Stimulated activated CD8-positive, alpha-beta memory T cell treated with anti-CD3 and anti-CD28 coated beads, Interleukin-7, amount 100 ng/mL, for 48 hours (primary cell): ENCODE measurements at places on chromosomes 2 and 18.

DNA sequence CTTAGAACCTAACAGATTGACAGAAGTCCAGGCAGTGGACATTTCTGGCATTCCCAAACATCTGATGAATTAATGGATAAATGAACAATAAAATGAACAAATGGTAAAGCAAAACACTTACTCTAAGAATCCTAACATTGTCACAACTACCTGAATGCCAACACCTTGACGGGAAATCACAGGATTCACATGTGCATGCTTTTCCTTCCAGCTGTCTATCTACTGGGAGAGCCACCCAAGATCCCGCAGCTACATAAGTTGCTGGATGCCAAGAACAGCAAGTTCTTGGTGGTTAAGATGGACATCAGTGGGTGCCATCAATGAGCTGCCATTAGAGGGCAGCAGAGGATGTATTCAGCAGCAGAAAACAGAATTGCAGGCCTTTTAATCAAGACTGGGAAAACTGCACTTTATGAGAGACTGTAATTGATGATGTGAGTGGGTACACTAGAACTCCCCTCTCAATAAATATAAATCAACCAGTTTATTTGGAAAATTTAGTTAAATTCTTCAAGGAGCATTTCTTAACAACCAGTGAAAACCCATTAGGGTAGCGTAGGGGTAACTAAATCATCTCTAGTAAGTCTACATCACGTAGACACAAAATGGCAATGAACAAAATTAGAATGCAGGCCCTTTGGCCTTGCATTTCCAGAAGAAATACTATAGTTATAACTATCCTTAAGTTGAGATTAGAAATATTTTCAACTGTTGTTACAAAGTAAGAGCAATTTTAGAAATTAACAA lies 45.6 kb downstream of the SESTD1 start:
- DNase-seq, result peak; percentile 5

- no peak for DNase-seq
Measured at GRCh38 chr2:58137221-58137620, 90.6 kb downstream of the VRK2 start.

- DNase-seq, result no peak
Measured at GRCh38 chr2:219644801-219645480, 17.5 kb downstream of the SLC4A3 start.

DNA sequence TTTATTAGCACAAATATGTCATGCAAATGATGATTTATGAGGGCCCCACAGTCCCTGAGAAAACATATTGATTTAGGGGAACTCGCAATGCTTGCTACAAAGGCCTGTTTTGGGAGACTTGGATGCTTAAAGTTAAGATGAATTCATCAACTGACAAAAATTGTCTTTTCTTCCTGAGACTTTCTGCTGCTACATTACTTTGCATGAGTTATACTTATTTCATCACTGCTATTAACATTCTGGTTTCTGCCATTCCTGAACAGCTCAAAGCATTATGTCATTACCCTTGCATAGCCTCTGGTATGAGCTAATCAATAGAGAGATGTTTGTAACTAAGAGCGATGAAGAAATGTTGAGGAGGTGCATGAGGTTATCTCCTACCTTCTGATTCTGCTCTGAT lies 74.4 kb downstream of the SOX11 start:
- no peak for DNase-seq

DNA sequence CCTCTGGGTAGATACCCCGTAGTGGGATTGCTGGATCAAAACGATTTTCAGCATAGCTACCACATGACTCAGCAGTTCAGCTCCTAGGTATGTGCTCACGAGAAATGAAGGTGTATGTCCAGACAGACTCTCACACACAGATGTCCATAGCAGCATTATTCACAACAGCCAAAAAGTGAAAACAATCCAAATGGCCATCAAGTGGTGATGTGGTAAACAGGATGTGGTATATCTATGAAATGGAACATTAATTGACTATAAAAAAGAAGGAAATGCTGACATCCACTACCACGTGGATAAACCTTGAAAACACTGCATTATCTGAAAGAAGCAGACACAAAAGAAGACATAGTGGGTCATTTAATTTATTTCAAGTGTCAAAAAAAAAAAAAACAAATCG lies 241.9 kb downstream of the EIPR1 start:
- DNase-seq, result no peak

- DNase-seq, result no peak
Measured at GRCh38 chr18:78021196-78021595, 771.5 kb downstream of the GALR1 start.

GRCh38 chr2:228681426-228681825 lies 499.9 kb upstream of the SPHKAP start:
- DNase-seq, result no peak

DNA sequence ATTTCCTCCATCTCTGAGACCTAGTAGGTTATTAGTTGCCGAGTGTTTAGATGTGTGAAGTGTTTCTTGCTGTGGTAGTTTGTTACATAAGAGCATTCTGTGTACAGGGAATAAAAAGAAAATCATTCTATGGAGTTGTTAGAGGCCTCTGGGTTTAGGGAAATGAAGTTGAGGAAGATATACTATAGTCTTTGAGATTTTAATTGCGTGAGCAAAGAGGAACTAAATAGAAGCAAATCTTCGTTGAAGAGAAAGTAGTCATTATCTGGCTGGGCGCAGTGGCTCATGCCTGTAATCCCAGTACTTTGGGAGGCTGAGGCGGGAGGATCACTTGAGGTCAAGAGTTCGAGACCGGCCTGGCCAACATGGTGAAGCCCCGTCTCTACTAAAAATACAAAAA lies 19.0 kb downstream of the USP39 start:
- no peak for DNase-seq

DNA sequence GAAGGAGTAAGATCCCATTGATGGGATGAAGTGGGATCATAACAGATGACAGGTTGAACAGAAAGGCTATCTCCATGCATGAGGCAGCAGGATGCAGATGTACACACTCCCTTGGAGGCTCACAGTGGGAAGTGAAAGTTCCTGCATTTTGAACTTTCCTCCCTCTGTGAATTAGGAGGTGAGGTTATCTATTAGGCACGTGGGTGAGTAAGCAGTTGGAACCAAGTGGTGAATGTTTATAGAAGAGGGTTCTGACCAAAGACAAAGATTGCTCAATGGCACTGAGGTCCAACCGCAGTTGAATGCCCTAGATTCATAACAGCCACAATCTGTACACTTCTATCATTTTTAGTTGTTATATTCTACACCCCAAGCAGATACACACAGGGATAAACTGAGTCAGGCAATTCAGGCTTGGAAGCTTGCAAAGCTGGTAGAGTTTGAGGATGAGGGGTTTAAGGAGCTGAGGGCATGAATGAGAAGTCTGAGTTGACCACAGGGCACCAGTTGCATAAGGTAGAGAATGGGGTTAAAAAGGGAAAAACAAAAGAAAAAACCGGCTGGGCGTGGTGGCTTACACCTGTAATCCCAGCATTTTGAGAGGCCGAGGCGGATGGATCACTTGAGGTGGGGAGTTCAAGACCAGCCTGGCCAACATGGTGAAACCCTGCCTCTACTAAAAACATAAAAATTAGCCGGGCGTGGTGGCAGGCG lies 7.1 kb upstream of the KCMF1 start:
- no peak for DNase-seq

GRCh38 chr2:219207134-219207883 lies 727 bp downstream of the ZFAND2B start:
- no peak for DNase-seq

DNA sequence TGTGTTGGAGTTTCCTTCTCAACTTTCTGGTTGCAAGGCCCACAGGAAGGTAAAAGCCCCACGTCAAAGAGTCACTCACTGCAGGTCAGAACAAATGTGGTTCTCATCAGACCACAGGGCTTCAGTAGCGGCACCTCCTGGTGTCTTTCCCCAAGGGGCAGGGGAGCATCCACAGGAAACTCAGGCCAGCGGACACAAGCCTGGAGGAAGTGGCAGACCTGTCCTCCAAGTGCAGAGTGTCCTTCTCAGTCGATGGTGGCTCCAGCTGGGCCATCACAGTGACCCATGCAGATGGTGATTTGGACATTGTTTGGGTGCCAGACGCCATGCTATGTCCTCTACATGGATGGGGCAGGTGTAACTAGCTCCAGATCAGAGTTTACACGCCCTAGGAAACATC lies 84.9 kb downstream of the ACKR3 start:
- no peak for DNase-seq

GRCh38 chr2:192901446-192901845 lies 706.7 kb upstream of the TMEFF2 start:
- no peak for DNase-seq

GRCh38 chr18:26874283-26874682 lies 8.8 kb upstream of the AQP4 start:
- DNase-seq, result no peak

DNA sequence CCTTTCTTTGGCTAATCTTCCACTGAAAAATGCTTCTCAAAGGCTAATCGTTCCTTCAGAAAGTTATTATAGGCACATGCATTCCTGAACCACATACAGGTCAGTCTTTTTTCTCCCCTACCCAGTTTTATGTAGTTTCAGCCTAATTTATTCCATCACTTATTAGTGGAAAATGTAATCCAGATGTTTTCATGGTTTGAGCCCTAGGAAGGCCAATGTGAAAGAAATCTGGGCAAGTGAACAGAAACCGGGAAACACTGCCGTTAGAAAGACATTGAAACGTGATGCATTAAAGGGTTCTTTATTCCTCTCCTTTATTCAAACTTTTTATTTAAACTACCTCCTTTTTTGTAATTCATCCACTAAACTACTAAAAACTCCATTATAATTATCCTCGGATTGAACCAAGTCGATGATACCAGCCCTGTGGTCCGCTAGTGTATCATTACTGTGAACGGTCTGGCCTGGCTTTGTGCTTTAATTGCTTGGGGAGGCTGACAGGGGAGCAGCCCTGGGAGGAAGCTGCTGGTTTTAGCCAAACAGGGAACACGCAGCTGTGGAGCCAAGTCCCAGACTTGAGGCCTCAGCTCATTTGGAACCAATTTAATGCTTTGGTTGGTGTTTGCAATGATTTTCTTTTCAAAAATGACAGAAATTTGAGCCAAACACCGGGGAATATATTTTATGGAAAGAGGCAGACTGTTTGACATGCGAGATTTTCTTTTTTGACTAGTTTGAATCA lies 149.2 kb downstream of the ARHGAP28 start:
- no peak for DNase-seq

GRCh38 chr2:202121532-202122162 lies 48.6 kb downstream of the KIAA2012 start:
- DNase-seq, result no peak
